NCI-H748 treated with DMSO at 0.1 percent for 48 hours (cell line): ENCODE measurements at places on chromosomes 6 and 20.
A peak's percentile ranks its signal among the peaks of the same experiment; 100 is the strongest.

GRCh38 chr20:4427940-4428586 lies 293.6 kb upstream of the PRND start:
- DNase-seq = no peak

GRCh38 chr6:168377484-168377855 lies 57.9 kb upstream of the DACT2 start:
- no peak for DNase-seq

DNA sequence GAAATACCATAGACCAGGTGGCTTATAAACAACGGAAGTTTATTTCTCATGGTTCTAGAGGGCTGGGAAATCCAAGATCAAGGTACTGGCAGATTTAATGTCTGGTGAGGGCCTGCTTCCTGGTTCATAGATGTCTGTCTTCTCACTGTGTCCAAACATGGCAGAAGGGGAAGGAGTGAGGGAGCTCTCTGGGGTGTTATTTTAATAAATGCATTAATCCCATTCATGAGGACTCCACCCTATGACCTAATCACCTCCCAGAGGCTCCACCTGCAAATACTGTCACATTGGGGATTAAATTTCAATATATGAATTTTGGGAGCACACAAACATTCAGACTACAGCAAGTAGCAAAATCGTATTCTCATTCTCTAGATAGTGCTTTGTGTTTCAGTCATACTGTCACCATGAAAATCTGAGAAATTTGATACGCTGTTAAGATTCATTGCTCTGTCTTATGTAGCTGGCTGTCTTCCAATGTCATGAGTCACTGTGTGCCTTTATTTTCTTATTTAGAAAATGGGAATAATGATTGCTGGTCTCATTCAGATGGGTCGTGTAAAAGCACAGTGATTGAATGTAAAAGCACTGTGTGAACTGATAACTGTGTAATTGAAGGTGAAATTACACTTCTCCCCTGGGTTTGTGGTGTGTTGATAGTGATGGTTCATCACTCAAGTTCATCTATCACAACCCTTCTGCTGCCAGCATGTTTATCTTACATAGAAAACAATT lies 8.9 kb upstream of the ERVFRD-1 start:
- DNase-seq = peak; percentile 90

GRCh38 chr20:31844737-31845299 lies 586 bp downstream of the FOXS1 start:
- DNase-seq = no peak

DNA sequence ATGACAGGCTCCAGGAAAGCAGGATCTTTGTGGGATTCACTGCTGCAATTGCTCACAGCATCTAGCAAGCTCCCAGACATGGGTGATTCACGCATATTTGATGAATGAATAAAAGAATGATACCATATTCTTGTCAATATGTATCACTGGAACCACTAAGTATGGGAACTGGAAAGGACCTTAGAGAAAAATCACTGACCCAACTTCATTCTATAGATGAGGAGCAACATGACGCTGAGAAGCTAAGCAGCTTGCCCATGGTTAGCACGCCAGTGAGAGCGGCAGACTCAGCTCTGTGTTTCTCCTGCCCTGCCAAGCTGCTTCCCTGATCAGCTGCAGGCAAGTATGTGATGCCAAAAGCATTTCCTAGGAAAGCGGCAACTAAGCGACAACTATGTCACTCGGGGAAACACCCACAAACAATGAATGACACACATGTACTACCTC lies 66.8 kb downstream of the PPP1R3G start:
- DNase-seq = no peak

- DNase-seq = no peak
Measured at GRCh38 chr6:160073272-160073671, 48.3 kb upstream of the SLC22A1 start.

- no peak for DNase-seq
Measured at GRCh38 chr20:50373674-50374286, 136.4 kb upstream of the PTPN1 start.

GRCh38 chr6:75272145-75272840 lies 12.3 kb downstream of the TMEM30A start:
- DNase-seq = no peak

DNA sequence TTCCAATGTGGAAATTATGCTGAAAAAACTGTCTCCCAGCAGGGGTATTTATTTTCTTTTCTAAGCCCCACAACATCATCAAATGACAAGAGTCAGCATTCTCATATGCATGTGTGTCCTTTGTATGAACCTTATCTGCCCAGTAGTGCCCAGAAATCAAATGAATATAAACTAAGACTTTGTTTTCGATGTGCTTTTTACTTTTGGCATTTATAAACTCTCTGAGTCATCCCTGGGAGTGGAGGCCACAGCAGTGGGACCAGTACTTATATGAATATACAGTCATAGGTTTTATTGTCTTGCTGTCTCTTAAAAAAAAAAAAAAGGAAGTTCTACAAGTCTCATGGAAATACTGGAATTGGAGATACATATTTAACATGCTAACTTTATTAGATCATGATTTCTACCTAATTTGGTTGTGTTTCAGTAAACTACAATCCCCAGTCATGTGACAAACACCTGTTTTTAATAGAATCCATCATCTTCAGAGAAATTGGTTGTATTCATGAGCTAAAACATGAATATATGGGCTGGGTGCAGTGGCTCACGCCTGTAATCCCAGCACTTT lies 99.2 kb upstream of the TMEM181 start:
- DNase-seq = no peak

GRCh38 chr6:161481786-161482516 lies 208.1 kb upstream of the AGPAT4 start:
- DNase-seq = no peak

GRCh38 chr20:62727584-62728027 lies 19.0 kb downstream of the NTSR1 start:
- DNase-seq = no peak
